ENCODE measurements at places on chromosomes 3 and 15.

DNA sequence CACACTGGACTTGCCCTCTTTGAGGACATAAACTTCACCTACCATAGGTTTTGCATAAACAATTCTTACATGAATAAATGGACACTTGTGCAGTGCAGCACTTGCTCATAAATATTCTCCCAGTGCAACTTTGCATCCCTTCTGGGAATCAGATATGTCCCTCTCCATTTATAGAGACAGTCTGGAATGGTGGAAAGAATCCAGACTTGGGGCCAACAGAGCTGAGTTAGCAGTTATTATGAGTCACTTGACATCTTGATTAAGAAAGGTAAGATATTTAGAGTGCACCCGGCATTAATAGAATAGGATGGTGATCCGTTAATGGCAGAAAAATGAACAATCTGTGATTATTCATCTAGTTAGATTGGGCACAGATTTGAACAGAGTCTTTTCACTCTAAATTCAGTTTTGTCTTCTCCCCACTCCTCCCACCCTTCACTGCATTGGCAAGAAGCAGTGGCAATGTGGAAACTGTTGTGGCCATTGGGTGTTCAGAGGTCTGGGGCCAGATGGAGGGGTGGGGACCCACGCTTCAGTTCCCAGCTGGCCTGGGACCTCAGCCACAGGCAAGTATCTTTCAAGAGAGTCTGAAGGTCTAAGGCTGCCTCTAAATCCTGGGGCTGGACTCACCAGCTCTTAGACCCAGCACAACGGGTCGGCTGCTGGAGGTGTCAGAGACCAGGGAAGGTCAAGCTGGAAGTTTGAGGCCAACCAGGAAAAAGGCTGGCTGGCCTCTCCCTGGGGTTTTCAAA lies 58.9 kb upstream of the KY start:
- DNase-seq = no peak

DNA sequence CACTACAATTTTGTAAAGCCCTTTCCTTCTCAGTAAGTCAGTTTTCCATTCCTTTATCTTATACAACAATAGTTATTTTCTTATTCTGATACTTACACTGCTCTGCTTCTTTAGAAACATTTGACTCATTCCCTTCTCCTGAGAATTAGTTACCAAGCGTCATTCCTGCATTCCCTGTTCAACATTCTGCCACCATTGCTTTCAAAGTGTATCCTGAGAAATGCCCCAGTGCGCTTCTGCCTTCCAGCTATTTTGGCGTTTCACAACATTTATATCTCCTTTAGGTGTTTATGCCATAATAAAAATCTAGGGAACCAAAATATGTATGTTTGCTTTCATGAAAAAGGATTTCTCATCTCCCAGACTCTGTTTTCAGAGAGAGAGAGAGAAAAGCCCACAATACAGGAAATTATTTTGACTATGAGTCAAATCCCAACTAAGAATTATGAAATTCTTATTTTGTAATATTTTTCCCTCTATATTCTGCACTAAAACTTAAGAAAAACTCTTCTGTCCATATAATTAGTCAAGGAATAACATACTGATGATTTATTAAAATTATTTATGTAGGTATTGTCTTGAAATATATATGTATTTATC lies 118.2 kb upstream of the RAP2B start:
- no peak for DNase-seq

DNA sequence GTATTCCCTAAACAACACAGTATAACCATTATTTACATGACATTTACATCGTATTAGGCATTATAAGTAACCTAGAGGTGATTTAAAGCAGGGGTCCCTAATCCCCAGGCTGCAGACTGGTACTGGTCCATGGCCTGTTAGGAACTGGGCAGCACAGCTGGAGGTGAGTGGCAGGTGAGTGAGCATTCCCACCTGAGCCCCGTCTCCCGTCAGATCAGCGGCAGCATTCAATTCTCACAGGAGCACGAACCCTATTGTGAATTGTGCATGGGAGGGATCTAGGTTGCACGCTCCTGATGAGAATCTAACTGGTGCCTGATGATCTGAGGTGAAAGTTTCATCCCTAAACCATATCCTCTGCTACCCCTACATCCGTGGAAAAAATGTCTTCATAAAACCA lies 138.2 kb downstream of the ATP10A start:
- no peak for DNase-seq

GRCh38 chr15:63783441-63783840 lies 50.3 kb downstream of the HERC1 start:
- DNase-seq = no peak

DNA sequence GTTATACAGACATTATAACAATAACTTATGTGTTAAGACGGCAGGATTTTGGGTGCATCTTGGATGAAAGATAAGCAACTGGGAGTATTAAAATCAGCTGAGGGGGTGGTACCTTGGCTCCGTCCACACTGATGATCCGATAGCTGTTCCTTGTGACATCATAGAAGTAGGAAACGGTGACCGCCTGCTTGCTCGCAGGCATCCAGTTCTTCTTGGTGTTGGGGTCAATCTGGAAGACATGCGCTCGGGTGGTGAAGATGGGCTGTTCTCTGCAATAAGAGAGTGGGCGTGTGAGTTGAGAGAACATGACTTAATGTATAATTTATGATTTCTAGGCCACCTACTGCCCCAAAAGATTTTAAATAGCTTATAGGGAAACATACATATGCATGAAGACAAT lies 59.9 kb downstream of the HOMER2 start:
- DNase-seq = no peak

- DNase-seq = no peak
Observed at GRCh38 chr3:44436181-44436580, 41.3 kb downstream of the ZNF445 start.

DNA sequence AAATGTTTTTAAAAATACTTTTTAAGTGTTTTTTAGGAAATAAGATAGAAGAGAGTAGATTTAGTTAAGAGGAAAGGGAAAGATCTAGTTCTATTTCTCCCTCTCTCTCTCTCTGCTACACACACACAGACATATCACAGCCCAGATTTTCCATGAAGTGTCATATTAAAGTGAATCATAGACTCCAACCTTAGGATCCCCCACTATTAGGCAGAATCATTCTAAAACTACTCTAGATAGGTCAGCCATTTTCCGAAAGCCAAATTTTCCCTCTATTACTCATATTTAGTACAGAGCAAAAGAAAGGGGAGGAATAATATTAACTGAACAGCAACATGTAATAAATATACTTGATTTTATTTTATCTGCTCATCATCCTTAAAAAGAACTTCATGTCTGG lies 45.1 kb upstream of the RSL24D1 start:
- no peak for DNase-seq

GRCh38 chr3:16300881-16301359 lies 35.9 kb downstream of the OXNAD1 start:
- no peak for DNase-seq

DNA sequence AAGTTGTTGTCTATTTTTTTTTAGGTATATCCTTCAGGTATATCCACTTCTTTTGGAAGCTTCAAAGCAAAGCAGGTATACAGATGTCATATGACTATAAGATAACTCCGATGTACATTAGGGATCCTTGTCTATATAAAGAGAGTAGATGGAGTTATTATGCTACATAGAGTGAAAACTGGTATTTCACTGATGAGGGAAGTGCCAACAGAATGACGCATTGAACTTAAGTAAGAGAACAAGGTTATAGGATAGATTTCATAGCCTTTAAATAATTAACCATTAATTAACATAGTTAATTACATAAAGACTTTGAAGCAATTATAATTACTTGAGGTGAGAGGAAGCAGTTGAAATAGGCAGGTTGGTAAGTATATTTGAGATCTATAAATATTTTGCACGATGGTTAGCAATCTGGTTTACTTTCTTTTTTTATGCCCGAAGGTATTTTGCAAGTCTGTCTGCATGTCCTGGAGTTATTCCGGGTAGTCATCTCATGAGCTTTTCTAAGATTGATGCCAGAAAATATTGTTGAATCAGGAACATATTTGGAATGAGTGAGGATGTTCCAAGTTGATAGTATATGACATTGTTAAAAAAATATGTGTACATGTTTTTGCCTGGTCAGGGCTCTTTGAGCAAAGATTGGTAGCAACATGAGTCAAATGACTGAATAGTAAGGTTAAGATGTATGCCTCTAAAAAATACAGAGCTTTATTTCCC lies 299.5 kb upstream of the KCNMB2 start:
- DNase-seq = peak; percentile 53

- no peak for DNase-seq
Observed at GRCh38 chr3:49668861-49669260, 5.3 kb upstream of the APEH start.
